IPS DF 6.9 (cell line): ENCODE measurements at places on chromosomes 13 and 19.

DNA sequence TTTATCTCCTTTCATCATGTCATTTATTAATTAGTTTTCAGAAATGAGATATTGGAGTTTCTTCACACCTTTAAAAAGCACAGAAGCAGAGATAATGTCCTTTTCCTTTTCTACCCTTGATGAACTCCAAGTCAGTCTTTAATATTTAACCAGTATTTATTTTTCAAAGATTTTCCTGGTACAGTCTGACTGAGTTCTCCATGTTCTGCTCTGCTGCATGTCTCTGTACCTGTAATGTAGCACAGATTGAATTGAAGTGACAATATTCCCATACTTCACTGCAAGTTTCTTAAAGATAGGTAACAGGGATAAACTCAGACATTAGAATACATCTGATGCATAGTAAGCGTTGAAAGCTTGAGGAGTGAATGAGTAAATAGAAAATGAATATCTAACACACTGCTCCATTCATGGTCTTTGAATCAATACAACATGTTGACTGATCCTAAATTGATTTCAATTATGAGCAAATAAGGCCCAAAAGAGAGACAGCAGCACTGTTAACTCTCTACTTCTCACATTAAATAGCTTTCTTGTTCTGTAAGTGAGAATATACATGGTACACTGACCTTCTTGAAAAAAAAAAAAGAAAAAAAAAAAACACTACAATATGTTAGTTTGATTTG lies 1323.6 kb upstream of the PRR20A start:
- H3K4me3 ChIP-seq, result no peak overlapping the region
- H3K36me3 ChIP-seq, result no peaks in the 10 kb centered on the region; the same call in 1 of the 2 replicates
- no peaks in the 10 kb centered on the region for H3K4me1 ChIP-seq
- no peak overlapping the region for H3K27ac ChIP-seq

DNA sequence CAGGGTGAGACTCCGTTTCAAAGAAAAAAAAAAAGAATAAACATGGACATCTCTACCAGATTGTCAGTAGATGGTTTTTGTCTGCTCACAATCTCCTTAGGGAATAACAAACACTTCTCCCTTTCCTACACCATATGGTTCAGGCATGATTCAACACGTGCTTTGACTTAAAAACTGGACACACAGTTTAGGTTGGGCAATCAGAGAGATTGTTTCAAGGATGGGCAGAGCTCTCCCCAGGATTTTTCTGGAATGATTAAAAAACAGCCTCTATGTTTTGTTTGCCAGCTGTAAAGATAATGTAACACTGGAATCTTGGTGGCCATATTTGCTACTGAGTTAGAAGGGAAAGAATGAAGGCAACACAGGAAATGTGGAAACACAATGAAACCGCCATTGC lies 150.1 kb upstream of the TSC22D1 start:
- DNase-seq, result no peak
- no peak overlapping the region for H3K27ac ChIP-seq
- H3K36me3 ChIP-seq, result no peaks in the 10 kb centered on the region
- H3K4me1 ChIP-seq, result no peaks in the 10 kb centered on the region; the same call in 1 of the 2 replicates
- H3K4me3 ChIP-seq, result no peak overlapping the region

- no peaks in the 10 kb centered on the region for H3K36me3 ChIP-seq
- DNase-seq, result no peak
- no peak overlapping the region for H3K27ac ChIP-seq
- H3K4me3 ChIP-seq, result no peak overlapping the region
- H3K27me3 ChIP-seq, result no peaks in the 10 kb centered on the region
- H3K4me1 ChIP-seq, result no peaks in the 10 kb centered on the region
These were observed 1328.4 kb downstream of the PCDH9 start for GRCh38 chr13:65901723-65902122.

- DNase-seq, result no peak
- no peak overlapping the region for H3K27ac ChIP-seq
- H3K36me3 ChIP-seq, result no peaks in the 10 kb centered on the region
- no peaks in the 10 kb centered on the region; the same call in 1 of the 2 replicates for H3K27me3 ChIP-seq
These were observed 350.8 kb downstream of the MYO16 start for GRCh38 chr13:108980237-108980636.

DNA sequence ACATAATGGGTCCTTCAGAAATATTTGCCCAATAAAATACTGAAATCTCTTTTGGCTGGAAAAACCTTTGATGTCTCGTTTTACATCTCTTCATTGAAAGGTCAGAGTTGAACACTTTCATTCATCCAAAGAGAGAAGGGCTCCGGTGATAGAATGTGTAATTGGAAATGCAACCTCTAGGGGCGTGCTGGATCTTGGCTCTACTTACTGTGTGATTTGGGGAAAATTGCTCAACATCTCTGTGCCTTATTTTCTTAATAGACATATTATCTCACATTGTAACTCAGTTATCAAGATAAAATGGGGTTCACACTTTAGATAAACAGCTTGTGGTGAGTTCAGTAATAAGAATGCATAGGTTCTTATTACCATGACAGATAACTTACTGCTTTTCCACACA lies 1444.1 kb downstream of the SLITRK5 start:
- no peak overlapping the region for H3K4me3 ChIP-seq
- H3K4me1 ChIP-seq, result no peaks in the 10 kb centered on the region
- no peak overlapping the region for H3K27ac ChIP-seq
- H3K36me3 ChIP-seq, result no peaks in the 10 kb centered on the region

GRCh38 chr19:40420766-40421765 lies 4.7 kb downstream of the SERTAD1 start:
- DNase-seq, result no peak
- H3K27ac ChIP-seq, result no peak overlapping the region
- peak overlapping the region; percentile 67; the same call in 1 of the 2 replicates for H3K4me3 ChIP-seq
- H3K27me3 ChIP-seq, result no peaks in the 10 kb centered on the region

GRCh38 chr13:78630511-78630910 lies 27.2 kb upstream of the POU4F1 start:
- H3K4me3 ChIP-seq, result no peak overlapping the region
- H3K36me3 ChIP-seq, result no peaks in the 10 kb centered on the region; the same call in 1 of the 2 replicates
- no peaks in the 10 kb centered on the region for H3K4me1 ChIP-seq
- no peak overlapping the region for H3K27ac ChIP-seq
- no peaks in the 10 kb centered on the region for H3K27me3 ChIP-seq

GRCh38 chr13:52921194-52921593 lies 72.8 kb upstream of the PCDH8 start:
- no peaks in the 10 kb centered on the region for H3K36me3 ChIP-seq
- H3K4me3 ChIP-seq, result no peak overlapping the region
- H3K27ac ChIP-seq, result no peak overlapping the region
- no peak for DNase-seq
- no peaks in the 10 kb centered on the region for H3K27me3 ChIP-seq

DNA sequence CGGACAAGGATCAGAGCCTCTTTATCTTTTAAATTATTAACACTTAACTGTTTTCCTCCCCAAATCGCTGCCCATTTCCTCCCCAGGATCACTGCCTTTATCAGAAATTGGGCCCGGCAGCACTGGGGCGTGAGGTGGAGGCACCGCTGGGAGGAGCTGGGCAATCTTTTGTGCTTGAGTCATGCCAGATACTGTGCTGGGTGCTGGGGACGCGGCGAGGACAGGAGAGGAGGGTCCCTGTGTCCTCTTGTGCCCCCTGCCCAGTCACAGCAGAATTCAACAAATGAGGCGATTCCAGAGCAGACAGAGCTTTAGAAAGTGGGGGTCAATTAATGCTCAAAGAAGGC lies 347.8 kb downstream of the ZNF536 start:
- no peak for DNase-seq
- 0 out of 2 replicates have a peak, but pooled peaks cover 1% of the 10 kb centered on the region for H3K4me1 ChIP-seq
- H3K36me3 ChIP-seq, result no peaks in the 10 kb centered on the region
- H3K27me3 ChIP-seq, result no peaks in the 10 kb centered on the region
- H3K27ac ChIP-seq, result no peak overlapping the region
- peak overlapping the region; percentile 43; the same call in 1 of the 2 replicates for H3K4me3 ChIP-seq

DNA sequence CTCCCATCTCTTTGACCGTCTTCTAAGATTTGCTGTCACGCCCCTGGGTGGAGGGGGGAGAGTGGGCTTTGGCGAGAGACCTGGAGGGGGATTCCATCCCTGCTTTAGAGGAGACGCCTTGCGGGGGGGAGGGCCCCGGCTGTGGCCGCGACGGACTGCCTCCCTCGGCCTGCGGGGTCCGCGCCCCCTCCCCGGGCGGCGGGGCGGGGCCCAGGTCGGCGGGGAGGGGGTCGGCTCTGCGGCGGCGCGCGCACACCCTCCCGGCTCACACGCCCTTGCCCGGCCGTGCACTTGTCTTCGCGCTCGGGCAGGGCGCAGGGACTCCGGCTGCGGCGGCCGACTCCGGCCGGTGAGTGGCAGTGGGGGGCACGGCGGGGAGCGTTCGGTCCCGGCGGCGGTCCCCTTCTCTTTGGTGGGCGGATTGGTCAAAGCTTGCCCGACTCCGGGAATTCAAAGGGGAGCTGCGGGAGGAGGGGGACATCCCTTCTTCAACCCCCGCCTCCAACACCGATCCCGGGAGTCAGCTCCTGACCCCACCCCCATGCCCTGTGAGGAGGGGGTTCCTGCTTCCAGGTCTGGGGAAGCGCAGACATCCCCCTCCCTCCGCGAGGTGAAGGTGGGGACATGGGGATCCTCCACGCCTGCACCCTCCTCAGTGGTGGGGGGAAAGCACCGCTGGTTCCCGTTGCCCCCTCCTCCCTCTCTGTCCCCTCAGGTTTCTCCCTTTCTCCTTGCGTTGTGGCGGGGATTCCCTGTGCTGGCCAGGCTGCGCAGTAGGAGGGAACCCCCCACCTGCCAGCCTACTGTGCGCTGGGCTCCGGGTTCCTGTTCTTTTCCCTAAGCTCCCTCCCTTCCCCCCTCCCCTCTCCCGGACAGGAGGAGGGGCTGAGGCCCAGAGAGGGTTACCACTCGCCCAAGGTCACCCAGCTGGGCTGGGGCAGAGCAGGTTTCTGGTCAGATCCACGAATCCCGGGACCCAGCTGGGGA lies 14.6 kb upstream of the KCNN1 start:
- H3K27me3 ChIP-seq, result peaks cover 24% of the 10 kb centered on the region
- H3K4me1 ChIP-seq, result peaks cover 1% of the 10 kb centered on the region; the same call in 1 of the 2 replicates
- no peak for DNase-seq
- no peak overlapping the region for H3K27ac ChIP-seq

DNA sequence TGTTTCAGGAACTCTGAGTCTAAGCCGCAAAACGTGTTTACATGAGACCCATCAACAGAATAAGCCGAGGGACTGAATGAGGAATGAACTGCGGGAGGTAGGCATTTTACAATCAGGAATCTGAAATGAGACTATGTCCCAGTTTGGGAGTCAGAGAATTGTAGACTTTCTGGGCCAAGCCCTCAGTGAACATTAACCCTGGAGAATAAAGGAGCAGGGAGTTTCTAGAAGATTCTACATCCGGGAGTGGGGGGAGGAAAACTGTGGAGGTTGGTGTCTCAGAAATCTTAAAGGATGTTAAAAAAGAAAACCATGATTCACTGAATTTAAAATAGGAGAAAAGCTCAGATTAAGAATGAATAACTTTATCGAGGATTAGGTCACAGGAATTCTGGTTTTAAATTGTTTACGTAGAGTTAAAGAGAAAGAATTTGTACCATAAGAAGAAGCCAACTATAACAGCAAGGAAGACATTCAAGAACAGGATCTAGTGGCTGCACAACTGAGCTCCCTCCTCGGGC lies 18.5 kb downstream of the RFX2 start:
- no peaks in the 10 kb centered on the region for H3K27me3 ChIP-seq
- H3K27ac ChIP-seq, result no peak overlapping the region
- H3K4me3 ChIP-seq, result peak overlapping the region; percentile 2; the same call in 1 of the 2 replicates
- no peak for DNase-seq

- peaks cover 23% of the 10 kb centered on the region for H3K27me3 ChIP-seq
- no peak for DNase-seq
- no peak overlapping the region for H3K27ac ChIP-seq
- no peak overlapping the region for H3K4me3 ChIP-seq
- H3K36me3 ChIP-seq, result no peaks in the 10 kb centered on the region; the same call in 1 of the 2 replicates
These were observed 1.5 kb downstream of the CEBPA start for GRCh38 chr19:33300894-33301143.

DNA sequence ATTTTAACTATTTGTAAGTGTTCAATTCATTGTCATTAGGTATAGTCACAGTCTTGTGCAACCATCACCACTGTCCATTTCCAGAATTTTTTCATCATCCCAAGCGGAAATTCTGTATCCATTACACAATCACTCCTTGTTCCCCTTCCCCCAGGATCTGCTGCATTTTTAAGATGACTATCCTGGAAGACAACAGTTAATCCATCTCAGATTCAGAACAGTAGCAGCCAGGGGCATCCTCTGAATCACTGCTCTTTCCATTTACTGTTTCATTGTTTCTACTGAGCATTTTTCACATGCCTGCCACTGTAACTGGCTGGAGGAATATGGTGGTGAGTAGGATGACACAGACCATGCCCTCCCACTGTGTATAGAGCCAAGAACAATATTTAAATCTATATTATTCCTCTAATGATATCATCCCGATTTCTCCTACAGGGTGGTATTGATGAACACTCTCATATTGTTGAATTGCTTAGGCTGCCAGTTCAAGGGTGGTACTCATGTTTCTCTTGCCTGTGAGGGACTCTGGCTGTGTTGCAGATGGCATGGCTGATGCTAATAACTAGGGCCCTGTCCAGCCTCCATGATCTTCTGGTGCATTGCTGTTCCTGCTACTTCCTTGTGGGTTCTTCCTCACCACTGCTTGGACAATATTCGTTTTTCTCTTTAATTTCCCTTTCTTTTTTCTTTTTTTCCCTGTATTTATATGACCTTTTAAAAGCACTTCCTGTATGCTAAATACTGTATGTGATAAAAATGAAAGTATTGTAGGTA lies 59.0 kb downstream of the WDFY2 start:
- no peak overlapping the region for H3K4me3 ChIP-seq
- H3K4me1 ChIP-seq, result peaks cover 12% of the 10 kb centered on the region; the same call in 1 of the 2 replicates
- peak overlapping the region; percentile 26 for H3K27ac ChIP-seq
- no peaks in the 10 kb centered on the region for H3K36me3 ChIP-seq
- DNase-seq, result no peak
- no peaks in the 10 kb centered on the region for H3K27me3 ChIP-seq

GRCh38 chr13:32734511-32734910 lies 148.3 kb downstream of the PDS5B start:
- H3K4me1 ChIP-seq, result no peaks in the 10 kb centered on the region
- H3K36me3 ChIP-seq, result no peaks in the 10 kb centered on the region
- no peak overlapping the region for H3K4me3 ChIP-seq
- DNase-seq, result no peak
- H3K27ac ChIP-seq, result no peak overlapping the region

GRCh38 chr19:29858000-29858596 lies 46.3 kb downstream of the CCNE1 start:
- no peak for DNase-seq
- no peak overlapping the region for H3K4me3 ChIP-seq
- peaks cover 5% of the 10 kb centered on the region; the same call in 1 of the 2 replicates for H3K4me1 ChIP-seq
- no peaks in the 10 kb centered on the region for H3K36me3 ChIP-seq
